Right lung (tissue), 10 donors: ENCODE measurements at places on chromosomes 5 and 9.

DNA sequence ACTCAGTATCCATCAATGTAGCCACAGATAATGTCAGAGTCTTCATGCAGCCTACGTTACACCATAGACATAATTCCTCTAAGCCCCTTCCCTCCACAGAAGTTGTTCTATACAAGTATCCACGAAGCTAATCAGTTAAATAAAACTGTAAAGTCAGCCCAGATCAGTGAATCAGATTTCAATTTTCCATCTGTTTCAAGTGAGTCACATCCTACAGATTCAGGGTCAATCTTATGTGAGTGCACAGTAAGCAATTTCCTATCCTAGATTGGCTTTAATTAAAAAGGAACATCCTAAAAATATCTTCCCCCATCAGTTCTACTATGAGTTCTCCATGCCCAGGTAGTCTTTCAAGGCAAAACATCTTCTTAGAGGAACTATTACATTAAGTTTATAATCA is 402.5 kb downstream of the EFNA5 start:
- no peak for DNase-seq

DNA sequence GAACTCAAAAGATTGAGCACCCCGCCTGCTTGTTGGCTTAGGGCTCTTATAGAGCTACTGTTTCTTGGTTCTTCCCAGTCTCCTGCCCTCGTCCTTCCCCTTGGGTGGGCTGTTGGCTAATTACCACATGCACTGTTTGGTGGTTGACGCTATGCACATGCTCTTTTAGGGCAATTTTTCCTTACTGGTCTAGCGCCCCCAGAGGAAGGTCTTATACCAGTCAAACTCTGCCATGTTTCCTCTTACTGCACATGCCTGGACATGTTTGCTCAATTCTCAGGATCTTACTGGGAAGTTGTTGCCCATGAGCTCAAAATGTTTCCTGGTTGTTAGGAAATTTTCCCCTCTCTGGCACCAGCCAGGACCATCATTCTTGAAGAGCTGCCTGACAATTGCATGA is 101.9 kb downstream of the SLC28A3 start:
- no peak for DNase-seq

- no peak for DNase-seq
Measured at GRCh38 chr5:172636279-172637050, 4.6 kb upstream of the NEURL1B start.

GRCh38 chr9:109467936-109468335 is 30.2 kb downstream of the PTPN3 start:
- no peak for DNase-seq

DNA sequence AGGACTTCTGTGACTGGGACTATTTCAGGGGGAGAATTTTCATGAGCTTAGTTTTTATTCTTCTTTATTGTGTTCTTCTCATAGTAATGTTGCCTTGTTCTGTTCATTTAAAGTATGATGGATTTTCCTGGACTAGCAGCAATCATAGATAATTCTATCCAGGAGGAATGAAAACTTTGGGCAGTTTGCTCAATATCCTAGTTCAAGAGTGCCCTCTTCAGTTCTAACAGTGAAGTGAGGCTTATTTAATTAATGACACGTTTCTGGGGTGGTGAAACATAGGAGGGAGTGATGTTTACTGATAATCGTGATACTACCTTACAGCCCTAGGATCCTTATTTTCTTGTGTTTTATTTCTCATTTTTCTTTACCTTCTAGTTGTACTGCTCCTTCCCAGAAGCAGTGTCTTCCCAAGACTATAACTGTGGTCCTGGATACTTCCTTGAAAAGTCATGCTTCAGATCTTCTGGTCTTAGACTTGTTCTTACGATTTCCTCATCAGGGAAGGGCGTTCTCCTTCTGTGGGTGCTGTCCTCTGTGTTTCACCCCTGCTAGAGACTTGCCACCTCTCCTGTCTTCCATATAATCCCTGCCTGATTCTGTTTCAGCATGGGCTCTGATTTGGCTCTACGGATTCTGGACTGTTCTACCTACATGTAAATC is 57.4 kb downstream of the CFAP95 start:
- peak; percentile 25 for DNase-seq

- no peak for DNase-seq
Measured at GRCh38 chr9:89444274-89444673, 53.6 kb downstream of the SEMA4D start.

DNA sequence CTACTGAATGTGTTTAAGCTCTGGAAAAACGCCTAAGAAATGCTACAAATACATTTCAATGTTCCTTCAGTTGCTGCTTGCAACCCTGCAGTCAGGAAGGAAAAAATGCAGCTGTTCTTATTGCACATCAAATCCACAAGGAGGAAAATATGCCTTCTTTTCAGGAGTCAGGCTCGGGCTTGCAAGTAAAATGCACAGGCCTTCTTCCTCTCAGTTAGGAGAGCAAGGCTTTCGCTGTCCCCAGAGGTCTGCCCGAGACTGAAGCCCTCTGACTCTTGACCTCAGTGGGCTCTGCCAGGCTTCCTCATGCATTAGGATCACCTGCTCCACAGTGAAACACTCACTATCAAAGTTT is 899 bp upstream of the SHC3 start:
- DNase-seq = no peak

- DNase-seq = no peak
Measured at GRCh38 chr5:99368726-99369125, 439.9 kb upstream of the CHD1 start.
